ENCODE measurements at places on chromosomes 12 and 14.

DNA sequence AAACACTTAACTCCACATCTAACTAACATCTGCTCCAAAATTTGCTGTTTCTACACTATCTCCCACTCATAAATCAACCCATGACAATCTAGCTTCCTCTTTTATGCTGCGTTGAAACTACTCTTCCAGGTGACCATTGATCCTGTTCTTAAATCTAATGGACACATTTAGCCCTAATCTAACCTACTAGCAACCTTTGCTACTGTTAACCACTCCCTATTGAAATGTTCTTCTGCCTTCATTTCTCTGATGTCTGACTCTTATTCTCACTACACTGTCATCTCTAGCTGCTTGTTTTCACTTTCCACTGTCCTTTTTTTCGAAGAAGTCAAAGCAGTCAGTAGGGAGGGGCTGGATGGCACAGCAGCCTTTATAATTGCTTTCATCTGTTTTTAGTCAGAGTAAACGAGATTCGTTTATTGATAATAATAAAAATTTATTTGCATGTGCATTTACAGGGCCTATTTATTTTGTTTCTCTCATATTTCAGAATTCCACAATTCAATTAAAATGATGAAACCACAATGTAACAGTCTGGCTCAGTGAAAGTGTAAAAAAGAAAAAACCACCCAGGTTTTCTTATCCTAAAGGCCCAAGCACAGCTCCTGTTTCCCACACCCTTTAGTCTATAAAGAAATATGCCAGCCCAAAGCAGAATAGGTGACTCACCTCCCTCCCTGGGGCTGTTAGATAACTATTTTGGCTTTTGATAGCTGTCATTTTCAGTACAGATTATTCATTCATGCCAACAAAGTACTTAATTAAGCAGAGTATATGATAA is 44.9 kb downstream of the ATP2B1 start:
- peaks cover 18% of the 10 kb centered on the region for H3K4me1 ChIP-seq
- H3K36me3 ChIP-seq, result peaks cover 8% of the 10 kb centered on the region
- H3K4me3 ChIP-seq, result no peak overlapping the region
- H3K27ac ChIP-seq, result no peak overlapping the region
- no peaks in the 10 kb centered on the region for H3K27me3 ChIP-seq

DNA sequence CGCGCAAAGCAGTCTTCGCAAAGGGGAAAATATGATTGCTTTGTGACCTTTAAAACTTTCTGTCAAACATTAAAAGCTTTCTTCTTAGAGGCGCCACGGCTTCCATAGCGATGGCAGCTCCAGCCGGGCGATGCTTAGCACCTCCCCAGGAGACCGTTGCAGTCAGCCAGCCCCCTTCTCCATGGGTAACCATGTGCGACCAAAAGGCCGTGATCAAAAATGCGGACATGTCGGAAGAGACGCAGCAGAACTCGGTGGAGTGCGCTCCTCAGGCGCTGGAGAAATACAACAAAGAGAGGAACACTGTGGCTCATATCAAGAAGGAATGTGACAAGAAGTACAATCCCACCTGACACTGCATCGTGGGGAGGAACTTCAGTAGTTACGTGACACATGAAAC is 12.7 kb upstream of the STON2 start:
- no peak for DNase-seq
- peaks cover 3% of the 10 kb centered on the region for H3K27me3 ChIP-seq
- peaks cover 3% of the 10 kb centered on the region for H3K4me1 ChIP-seq
- peaks cover 14% of the 10 kb centered on the region for H3K36me3 ChIP-seq

DNA sequence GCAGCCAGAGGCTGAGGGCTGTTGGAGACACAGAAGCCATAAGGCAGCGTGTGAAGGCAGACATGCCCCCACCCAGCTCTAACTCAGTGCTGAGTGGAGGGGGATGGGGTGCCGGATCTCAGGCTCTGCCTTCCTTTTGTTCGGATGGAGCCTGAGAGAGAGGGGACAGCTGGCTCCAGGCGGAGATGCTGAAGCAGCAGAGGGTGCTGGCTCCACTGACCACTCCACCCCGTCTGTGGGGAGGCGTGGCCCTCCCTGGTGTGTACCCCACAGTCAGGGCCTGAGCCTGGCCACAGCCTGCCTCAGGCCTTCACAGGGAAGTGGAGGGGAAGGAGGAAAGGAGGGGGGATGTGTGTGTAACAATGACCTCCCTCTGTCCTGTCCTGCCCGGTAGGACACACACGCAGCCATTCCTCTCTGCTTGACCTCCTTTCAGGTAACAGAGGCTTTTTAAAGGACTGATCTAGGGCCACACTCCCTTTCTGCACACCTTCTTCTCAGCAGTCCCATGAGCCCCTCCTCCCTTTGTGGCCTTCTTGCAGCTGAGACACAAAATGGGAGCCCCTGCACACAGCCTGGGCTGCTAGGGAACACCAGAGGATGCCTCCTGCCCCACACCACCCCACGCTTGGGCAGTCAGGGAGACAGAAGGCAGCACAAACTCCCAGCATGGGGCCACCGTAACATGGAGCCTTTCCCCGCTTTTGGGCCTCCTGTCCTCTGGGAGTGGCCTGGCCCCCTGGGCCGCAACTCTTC is 9.6 kb upstream of the ENDOU start:
- peaks cover 11% of the 10 kb centered on the region for H3K27me3 ChIP-seq
- H3K36me3 ChIP-seq, result no peaks in the 10 kb centered on the region

DNA sequence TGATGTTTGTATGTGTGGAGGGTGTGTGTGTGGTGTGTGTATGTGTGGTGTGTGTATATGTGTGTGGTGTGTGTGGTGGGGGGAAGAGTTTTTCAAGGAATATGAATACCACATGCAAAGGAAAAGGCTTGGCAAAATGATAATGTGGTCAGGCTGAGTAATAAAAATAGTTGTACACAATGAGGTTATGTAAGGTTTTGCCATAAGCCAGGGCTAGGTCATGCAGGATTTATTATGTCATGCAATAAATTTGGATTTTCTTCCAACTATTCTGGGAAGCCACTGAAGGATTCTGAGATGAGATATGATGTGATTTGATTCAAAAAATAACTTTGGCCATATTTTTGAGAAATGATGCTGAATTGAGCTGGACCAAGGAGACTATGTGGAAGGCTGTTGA is 1191.6 kb upstream of the SEL1L start:
- H3K4me1 ChIP-seq, result no peaks in the 10 kb centered on the region
- DNase-seq, result no peak
- H3K27me3 ChIP-seq, result peaks cover 3% of the 10 kb centered on the region

GRCh38 chr12:12240662-12241340 is 26.0 kb downstream of the LRP6 start:
- no peaks in the 10 kb centered on the region for H3K27me3 ChIP-seq
- no peak for DNase-seq
- peak overlapping the region; percentile 65 for H3K4me3 ChIP-seq
- no peaks in the 10 kb centered on the region for H3K36me3 ChIP-seq
- H3K27ac ChIP-seq, result peak overlapping the region; percentile 96

DNA sequence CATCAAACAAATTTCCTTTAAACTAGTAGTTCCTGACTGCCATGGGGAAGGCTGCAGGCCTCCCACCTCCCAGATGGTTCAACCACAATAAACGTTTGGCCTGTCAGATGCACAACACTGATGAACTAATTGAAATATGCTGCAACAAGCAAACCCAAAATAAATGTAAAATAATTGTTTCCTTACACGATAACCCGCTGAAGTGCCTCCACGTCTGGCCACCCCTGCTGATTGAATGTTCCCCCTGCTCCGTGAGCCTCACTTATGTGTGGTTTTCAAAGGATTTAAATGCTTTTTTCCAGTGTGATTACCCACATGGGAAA is 8.4 kb downstream of the PITPNM2 start:
- H3K4me3 ChIP-seq, result no peak overlapping the region
- H3K4me1 ChIP-seq, result peaks cover 29% of the 10 kb centered on the region
- no peak for DNase-seq
- no peak overlapping the region for H3K27ac ChIP-seq
- peaks cover 5% of the 10 kb centered on the region for H3K27me3 ChIP-seq
